Activated CD4-positive, alpha-beta T cell treated with anti-CD3 and anti-CD28 coated beads, Interleukin-2, amount 50 U/mL, for 24 hours (primary cell): ENCODE measurements at places on chromosomes 7 and 10.

GRCh38 chr7:22452142-22452959, 47.6 kb downstream of the STEAP1B start:
- DNase-seq, result no peak

DNA sequence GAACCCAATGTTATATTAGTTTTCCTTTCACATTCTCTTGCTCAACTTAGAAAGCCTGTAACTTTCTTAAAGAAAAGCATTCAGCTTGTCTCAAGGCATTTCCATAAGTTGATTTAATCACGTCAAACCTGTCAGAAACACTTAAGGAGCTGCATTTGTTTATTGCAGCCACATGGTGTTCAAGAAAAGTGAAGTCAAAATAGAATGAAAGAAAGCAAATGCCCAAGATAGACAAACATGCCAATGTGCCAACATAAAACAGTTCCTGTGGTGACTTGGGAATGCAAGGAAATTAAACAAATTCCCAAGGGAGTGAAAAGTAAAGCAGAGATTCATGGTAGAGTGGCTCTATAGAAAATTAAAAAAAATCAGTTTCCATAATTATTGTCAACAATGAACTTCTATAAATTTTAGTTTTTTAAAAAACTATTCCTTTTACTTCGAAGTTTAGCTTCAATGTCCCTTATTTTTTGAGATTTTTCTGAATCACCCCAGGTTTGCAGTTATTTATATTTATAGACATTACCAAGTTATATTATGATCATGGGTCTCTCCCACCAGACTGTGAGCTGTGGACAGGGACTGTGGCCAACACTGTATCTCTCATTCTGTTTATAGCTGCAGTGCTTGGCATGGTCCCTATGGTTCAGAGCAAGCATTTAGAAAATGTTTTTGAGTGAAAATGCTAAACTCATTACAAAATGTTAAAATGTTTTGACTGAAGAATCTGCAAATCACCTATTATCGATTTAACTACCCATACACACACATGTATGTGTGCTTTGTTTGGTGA, 887.4 kb downstream of the REEP3 start:
- DNase-seq, result no peak

DNA sequence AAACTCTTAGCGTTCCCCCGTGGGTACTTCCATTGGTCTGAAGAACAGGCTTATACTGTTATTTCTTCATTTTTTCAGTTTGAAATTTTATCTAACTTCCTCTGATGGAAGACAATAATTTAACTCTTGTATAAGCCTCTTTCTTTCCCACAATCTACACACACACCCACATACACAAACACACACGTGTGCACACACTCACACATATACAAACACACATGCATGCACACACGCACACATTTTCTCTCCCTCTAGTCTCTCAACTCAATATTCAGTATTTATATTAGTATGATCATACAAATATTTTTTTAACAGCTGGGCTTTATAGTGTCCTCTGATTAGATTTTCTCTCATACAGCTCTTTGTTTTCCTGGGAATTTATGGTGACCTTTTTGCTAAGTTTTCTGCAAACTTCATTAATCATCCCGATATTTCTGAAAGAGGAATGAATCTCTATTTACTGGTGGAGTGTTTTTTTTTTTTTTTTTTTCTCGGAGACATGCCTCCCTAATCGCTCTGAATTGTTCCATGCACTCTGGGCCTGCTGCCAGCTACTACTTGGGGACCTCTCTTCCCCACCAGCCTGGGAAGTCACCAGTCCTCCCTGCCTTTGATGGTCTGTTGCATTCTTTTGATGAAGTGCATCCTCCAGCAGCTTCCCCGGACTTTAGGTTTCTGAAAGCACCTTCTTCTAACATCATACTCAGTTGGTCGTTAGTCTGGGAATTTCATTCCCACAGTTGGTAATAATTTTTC, 75.5 kb downstream of the ZNF777 start:
- no peak for DNase-seq

DNA sequence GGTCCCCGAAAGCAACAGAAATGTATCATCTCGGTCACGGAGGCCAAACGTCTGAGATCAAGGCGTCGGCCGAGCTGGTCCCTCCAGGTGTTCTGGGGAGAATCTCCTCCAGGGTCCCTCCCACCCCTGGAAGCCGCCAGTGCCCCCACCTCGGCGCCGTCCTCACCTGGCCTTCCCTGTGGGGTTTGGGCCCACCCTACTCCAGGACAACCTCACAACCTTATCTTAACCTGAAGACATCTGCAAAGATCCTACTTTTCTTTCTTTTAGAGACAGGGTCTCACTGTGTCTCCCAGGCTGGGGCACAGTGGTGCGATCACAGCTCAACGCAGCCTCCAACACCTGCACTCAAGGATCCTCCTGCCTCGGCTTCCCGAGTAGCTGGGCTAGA, 33.4 kb downstream of the ADAP1 start:
- no peak for DNase-seq

DNA sequence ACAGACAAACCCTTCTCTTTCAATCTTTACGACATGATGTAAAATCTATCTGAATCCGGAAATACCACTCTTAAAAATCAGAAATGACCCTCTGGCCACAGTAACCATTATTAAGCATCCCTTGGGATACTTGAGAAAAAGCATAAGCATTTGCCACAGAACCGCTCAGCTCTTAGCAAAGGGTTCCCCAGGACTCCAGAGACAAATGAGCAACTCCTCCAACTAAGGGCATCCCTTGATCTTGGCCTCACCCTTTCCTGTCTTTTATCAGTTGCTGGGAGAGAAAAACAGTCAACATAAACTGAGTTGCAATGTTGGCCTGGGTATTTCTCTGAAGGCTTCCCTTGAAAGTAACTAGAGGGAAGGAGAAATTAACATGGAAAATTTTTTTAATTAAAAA, 3.5 kb downstream of the PDLIM1 start:
- no peak for DNase-seq

DNA sequence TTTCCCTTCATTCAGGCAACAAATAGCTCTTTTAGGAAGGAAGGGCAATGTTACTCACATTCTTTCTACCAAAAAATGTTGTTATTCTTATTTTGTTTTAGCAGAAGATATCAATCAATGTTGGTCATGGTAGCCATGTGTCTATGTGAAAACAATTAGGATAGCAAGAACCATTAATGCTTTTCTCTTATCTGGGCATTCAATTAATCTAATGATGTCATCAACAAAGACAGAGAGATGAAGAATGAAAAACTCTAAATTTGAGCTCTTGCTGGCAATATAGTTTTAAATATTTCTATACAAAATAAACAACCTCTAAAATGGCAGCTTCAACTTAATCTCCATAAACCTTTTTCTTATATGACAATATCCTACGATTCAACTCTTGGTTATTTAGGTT, 353.7 kb upstream of the ANKRD30A start:
- no peak for DNase-seq

GRCh38 chr7:104328970-104329825, 795 bp downstream of the LHFPL3 start:
- DNase-seq, result no peak
